CD4-positive, alpha-beta T cell treated with Interleukin-15 for 1 hour (primary cell): ENCODE measurements at places on chromosomes 16 and 17.

GRCh38 chr17:10032118-10032852 is 127.2 kb upstream of the RCVRN start:
- DNase-seq, result no peak

GRCh38 chr17:7440834-7441195 is 1.5 kb downstream of the FGF11 start:
- peak; percentile 30 for DNase-seq

- no peak for DNase-seq
These were observed 201.0 kb upstream of the NLRP1 start for GRCh38 chr17:5785338-5785737.

DNA sequence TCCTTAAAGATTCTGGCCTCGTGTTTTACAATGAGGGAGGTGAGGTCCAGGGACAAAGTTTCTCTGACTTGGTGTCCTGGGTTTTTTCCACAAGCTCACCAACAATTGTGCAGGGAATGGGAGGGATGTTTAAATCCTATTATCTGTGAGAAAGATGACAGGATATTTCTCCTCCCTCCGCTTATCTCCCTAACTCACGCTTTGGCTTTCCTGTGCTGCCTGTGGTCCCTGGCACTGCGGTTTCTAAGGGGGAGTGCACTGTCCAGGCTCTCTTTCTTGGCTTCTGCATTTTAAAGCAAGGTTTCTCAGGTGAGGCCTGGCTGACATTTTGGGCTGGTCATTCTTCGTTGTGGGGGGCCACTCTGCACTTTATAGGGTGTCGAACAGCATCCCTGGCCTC is 16.4 kb downstream of the GGA3 start:
- no peak for DNase-seq

DNA sequence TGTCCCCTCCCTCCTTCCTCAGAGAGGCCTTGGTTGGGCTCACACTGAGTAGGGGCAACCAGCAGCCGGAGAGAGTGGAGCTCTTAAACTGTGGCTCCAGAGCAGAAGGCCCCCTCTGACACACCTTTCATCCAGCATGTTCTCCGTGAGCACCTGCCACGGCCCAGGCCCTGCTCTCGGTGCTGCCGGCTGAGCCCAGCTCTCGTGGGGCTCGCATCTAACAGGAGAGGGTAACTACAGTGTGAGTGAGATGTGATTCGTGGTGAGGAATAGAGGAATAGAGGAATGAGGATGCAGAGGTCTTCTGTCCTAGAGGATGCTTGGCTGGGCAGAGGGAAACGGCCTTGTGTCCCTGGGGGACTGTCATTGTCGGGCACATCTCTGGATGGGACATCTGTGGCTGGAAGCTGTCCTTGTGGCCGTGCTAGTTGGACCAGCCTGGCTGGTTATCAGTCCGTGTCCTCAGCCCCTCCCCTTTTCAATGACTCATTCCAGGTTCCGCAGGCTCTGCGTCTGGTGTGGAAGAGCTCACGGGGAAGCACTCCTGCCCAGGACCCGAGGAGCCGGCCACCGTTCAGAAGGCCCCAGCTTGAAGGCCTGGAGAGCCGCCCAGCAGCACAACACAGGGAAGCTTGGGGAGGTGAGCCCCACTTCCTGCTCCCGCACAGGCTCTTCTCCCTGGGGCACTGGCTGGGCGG is 11.9 kb upstream of the DNASE1 start:
- DNase-seq, result no peak

DNA sequence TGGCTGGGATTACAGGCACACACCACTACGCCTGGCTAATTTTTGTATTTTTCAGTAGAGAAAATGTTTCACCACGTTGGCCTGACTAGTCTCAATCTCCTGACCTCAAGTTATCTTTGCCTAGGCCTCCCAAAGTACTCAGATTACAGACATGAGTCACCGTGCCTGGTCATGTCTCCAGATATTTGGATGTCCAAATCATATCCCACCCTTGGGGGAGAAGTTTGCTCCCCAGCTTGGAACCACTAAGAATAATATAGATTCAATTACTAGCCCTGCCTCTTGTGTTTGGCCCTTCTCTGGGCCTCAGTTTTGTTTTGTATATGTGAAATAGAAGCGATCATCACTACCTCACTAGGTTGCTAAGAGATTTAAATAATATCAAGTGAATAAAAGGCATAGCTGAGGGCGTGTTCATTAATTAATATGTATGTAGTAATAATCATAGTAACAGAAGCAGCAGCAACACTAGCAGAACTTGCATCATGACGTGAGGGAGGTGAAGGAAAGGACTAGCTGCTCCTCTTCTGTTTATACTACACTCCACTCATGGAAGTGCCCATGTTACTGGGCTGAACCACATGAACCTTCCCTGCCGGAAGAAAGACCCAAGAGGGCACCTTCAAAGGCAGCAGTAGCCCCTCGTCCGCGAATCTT is 253.6 kb upstream of the XYLT1 start:
- no peak for DNase-seq

DNA sequence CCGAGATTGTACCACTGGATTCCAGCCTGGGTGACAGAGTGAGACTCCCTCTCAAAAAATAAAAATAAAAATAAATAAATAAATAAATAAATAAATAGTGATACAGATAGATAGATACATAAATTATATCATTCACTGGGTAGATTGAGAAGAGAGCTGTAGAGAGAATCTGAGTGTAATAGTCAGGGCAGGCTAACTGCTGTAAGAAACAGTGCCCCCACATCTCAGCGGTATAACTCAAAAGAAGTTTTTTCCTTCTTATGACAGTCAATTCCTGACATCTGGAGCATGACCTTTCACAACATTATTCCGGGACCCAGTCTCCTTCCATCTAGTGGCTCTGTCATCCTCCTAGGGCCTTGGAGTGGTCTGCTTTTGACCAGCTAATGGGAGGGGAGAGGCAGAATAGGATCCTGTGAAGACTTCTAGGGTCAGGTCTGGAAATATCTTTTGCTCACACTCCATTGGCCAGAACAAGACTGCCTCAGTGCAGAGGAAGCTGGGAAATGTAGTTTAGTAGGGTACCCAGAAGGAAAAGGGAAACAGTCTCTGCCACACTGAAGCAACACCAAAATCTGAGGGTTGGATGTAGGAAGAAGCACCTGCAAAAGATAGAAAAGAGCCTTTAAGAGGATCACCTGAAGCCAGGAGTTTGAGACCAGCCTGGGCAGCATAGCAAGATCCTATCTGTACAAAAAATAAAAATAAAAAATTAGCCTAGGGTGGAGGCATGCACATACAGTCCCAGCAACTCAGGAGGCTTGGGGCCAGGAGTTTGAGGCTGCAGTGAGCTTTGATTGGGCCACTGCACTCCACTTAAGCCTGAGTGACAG is 3.0 kb upstream of the QPRT start:
- DNase-seq, result no peak

GRCh38 chr16:9827062-9827752 is 355.0 kb downstream of the GRIN2A start:
- DNase-seq, result no peak

DNA sequence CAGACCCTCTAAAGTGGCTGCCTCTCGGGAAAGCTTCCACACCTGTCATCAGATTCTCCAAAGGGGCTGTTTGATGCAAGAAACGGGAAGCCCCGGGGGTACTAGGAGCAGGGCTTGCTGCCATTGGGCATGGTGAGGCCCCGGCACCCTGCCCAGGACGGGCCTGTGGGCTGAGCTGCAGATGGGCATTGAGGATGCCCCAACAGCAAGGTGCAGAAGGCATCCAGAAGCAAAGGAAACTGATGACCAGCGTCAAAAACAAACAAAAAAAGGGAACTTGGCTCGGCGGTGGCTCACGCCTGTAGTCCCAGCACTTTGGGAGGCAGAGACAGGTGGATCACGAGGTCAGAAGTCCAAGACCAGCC is 1.5 kb upstream of the LIMD2 start:
- no peak for DNase-seq

DNA sequence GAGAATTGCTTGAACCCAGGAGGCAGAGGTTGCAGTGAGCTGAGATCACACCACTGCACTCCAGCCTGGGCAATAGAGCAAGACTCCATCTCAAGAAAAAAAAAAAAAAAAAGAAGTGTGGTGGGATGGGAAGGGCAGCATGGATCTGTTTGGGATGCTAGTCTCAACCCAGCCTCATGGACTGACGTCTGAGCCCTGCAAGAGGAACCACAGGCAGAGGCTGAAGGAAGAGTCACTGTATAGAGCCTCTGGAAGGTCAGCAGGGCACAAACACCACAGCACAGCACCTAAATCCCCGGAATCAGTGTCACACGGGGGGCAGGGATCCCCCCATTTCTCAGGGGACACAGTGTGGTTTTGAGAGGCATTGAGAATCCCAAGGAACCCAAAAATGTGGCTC is 10.9 kb upstream of the CXCL16 start:
- DNase-seq, result no peak

DNA sequence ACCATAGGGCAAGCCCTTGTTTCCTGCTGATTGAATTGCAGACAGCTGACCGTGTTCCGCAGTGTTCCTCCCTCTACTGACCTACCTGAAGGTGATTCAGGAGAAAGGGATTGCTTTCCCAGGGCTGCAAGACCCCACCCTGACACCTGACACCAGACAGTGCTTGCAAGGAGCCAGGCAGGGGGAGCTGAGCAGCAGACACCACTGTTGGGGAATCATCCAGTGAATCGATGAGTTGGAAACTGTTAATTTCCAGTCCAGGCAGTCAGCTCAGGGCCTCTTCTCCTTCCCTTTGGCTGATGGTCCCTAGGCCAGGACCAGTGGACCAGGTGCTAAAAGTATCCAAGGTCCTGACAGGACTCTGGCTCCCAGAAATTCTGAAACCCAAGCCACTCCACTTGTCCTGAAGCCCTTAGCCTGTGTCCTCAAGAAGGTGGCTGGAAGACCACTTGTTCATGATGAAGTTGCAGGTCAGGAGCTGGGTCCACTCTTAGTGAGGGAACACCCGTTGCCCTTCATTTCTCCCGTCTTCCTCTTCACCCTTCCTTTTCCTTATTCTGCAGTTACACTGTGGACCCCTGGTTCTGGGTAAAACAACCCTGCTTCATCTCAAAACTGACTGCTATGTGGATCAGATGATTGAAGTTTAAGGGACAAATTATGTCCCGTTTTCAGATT is 9.5 kb upstream of the UNK start:
- no peak for DNase-seq
